HS-27A (cell line): ENCODE measurements at places on chromosomes 6 and 20.

GRCh38 chr6:5843078-5843477 lies 163.6 kb downstream of the NRN1 start:
- no peak for DNase-seq

GRCh38 chr20:25858495-25859425 lies 162.1 kb upstream of the ZNF337 start:
- no peak for DNase-seq

DNA sequence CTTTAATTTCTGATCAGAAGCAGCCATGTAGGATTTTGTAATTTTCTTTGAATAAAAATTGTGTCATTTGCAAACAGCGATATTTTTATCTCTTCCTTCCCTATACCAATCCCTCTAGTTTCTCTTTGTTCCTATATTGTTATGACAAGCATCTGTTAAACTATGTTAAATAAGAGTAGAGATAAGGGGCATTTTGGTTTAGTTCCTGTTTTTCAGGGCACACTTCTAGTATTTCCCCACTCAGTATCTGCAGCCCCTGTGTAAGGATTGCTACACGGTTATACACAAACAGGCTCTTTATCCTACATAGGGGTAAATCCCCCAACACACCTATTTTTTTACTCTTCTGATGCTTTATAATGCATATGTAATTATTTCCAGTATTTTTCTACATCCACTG lies 42.1 kb downstream of the TRERF1 start:
- DNase-seq, result no peak

DNA sequence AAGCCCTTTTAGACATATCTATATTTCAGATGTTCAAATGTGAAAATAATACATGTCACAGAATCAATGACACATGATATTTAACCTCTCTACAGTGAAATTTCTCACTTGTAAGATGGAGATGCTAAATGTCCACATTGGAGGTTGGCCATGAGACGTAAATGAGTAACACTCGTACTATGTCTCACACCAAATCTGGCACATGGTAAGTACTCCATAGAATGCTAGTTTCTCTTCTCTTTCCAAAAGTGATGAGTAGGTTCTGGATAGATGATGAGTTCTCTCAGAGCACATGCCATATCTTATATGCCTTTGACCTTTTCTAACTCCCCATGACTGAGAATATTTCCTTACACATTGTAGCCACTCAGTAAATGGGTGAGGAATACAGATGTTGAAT lies 17.7 kb downstream of the GFOD1 start:
- DNase-seq, result no peak
